CMK (cell line): ENCODE measurements at places on chromosomes 2 and 18.

DNA sequence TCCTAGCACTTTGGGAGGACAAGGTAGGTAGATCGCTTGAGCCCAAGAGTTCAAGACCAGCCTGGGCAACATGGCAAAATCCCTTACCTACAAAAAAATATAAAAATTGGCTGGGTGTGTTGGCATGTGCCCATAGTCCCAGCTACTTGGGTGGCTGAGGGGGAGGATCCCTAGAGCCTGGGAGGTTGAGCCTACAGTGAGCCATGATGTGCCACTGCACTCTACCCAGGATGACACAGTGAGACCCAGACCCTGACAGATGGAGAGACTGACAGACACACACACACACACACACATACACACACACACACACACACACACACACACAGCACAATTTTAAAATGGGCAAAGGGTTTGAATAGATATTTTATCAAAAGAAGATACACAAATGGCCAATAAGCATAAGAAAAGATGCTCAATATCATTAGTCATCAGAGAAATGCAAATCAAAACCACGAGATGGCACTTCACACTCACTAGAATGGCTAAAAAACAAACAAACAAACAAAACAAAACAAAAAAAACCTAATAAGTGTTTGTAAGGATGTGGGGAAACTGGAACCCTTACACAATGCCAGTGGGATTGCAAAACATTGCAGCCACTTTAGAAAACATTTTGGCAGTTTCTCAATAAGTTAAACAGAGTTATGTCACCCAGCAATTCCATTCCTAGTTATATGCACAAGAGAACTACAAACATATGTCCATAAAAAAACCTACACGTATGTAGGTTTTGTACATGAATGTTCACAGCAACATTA is 42.3 kb downstream of the BAZ2B start:
- DNase-seq: no peak

DNA sequence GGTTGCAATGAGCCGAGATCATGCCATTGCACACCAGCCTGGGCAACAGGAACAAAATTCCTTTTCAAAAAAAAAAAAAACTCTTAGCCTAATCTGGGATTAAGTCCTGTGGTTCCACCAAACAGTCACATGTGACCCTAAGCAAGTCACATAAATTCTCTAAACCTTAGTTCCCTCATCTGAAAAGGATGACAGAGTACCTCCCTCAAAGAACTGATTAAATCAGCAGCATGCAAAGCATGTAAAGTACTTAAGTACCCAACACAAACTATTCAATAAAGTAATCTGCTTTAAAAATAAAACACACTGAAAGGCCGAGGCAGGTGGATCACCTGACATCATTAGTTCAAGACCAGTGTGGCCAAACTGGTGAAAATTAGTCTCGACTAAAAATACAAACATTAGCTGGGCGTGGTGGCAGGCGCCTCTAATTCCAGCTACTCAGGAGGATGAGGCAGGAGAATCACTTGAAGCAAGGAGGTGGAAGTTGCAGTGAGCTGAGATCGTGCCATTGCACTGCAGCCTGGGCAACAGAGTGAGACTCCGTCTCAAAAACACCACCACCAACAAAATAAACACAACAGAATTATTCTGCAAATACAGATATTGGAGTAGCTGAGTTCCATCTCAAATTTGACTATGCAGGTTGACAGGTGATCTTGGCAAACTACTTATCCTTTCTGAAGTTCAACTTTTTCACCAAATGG is 7.0 kb downstream of the USP34 start:
- no peak for DNase-seq

DNA sequence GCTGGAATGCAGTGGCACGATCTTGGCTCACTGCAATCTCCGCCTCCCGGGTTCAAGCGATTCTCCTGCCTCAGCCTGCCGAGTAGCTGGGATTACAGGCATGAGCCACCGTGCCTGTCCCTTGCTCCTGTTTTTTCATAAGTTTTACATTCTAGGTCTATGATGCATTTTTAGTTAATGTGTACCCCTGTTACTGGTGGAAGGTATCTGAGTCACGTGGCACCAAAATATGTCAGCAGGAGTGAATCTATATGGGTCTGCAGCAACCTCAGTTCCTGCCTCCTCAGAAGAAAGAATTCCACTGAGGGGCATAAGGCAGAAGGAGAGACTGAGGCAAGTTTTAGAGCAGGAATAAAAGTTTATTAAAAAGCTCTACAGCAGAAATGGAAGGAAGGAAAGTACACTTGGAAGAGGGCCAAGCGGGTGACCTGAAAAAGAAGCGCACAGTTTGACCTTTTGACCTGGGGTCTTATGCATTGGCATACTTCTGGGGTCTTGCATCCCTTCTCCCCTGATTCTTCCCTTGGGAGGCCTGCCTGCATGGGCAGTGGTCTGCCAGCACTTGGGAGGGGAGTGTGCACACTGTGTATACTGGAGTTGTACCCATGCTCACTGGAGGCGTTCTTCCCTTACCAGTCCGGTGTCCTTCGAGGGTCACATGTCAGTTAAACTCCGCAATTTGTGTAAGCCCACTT is 1.1 kb upstream of the MFSD2B start:
- DNase-seq: no peak

DNA sequence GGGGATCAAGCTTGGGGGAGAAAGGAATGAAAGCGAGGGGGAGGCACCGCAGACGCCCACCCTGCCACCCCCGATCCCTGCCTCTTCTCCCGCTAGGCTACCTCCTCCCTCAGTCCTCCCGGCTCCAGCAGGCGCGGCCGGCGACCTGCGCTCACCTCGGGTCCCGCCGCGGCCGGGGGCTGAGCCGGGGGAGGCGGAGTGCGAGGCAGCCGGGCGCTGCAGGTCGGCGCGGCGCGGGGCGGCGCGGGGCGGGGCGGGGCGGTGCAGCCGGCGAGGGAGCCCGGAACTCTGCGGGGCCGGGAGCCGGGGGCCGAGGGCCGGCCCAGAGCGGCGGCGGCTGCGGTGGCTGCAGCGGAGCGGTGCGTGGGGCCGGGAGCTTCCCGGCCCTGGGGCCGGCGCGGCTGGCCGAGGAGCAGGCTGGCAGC is 477 bp downstream of the ACVR1 start:
- DNase-seq: no peak

DNA sequence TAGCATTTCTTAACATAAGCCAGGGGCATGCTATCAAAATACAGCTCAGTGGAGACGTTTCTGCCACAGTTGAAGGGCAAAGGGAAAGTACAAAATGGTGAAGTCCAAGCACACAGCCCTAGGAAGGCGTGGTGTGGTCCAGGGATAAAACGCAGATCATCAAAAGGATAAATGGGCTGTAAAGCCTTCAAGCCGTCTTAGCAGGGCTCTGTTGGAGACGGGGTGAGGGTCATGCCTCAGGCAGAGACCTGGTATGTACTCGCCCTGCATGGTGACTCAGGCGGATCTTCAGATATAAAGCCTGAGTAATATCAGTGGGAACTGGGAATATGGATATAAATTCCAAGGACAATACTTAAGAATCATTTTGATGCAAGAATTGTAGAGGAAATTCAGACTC is 61.2 kb downstream of the NGEF start:
- no peak for DNase-seq
